ENCODE measurements at places on chromosomes 11 and 22.

DNA sequence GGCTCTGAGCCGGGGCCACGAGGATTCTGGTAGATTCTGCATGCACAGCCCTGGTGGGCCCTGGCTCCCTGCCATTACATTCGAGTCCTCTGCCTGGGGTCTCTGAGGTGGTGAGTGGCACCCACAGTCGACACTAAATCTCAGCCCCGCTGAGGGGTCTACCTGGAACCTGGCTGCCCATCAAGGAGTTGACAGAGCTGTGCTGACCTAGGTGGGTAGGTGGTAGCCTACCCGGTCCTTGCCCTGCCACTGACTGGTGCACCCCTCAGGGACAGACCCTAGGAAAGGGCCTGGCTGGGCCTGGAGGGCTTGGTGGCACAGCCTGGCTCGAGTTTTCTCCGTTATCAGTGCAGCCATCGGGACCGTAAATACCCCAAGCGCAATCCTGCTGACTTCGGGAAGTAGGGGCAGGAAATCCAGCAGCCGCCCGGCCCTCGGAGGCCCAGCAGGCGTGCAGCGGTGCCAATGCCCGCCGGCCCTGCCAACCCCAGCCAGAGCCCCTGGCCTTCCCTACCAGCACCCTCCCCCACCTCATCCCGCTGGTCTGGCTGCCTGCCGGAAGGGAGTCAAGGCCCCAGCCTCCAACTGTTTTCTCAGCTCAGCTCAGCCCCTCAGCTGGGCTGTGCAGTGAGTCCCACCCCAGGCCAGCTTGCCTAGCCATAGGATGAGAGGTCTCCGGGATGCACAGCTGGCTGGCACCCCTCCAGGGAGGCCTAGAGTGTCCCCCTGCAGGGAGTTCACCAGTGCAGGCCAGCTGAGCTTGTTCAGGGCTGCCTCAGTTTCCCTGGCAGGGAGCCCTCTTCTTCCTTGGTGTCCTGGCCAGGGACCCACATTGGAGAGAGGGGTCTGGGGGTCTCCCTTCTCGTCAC is 80.4 kb upstream of the KCNQ1OT1 start:
- ATAC-seq: no peak

GRCh38 chr11:127074151-127074761 is 73.7 kb upstream of the KIRREL3 start:
- no peak for ATAC-seq

- ATAC-seq: no peak
Measured at GRCh38 chr22:45319324-45319685, 9.6 kb downstream of the FAM118A start.

GRCh38 chr22:32348031-32348611 is 9.5 kb upstream of the RFPL3 start:
- ATAC-seq: no peak

DNA sequence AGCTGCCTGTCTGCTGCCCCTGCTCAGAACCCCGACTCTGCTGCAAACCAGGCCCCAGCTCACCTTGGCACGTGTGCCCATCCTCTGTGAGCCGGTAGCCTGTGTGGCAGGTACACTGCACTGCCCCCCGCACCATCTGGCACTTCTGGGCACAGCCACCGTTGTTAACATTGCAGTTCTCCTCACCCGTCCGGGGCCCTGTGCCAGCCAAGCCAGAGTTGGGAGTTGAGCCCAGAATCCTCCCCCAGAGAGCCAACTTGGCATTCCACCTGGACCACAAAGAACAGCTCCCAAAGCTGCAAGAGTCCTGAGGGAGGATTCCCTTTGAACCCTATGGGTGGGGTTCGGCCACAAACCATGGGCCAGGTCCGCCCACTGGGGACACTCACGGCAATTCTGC is 22.5 kb downstream of the LRP4 start:
- ATAC-seq: no peak

DNA sequence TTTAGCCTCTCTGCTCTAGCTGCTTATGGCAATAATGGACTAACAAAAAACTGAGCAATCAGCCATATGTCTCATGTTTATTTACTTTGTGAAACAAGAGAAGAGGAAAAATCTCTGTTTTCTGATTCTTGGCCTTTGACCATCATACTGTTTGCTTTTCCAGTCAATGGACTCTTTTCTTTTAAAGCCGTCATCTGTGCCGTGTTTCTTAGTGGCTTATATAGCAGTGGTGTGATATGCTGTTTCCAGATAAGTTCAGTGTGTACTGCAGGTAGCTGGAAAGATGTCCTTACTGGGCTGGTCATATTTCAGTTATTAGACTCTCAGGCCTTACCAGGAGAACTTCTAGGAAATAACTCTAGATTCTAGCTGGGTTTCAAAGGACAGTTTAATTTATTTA is 33.6 kb upstream of the TECTA start:
- no peak for ATAC-seq

DNA sequence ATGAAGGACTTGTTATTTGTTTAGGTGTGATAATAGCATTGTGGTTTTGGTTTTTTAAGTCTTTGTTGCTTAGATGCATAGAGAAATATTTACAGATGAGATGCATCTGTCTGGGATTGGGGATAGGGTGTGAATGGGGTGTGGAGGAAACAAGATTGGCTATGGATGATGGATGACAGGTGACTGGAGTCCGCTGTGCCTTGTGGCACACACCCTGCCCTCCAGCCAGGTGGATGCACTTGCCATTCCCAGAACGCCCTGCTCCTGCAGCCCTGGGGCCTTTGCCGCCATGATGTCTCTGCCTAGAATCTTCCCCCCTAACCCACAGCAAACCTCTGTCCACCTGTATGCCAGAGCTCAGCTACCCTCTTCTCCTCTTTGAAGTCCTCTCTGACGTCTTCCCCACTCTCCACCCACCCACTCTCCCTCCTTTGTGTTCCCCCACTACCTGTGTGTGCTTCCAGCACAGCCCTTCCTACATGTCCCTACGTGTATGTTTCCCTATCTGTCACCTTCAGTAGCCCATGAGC is 54.7 kb downstream of the WNT11 start:
- ATAC-seq: no peak

DNA sequence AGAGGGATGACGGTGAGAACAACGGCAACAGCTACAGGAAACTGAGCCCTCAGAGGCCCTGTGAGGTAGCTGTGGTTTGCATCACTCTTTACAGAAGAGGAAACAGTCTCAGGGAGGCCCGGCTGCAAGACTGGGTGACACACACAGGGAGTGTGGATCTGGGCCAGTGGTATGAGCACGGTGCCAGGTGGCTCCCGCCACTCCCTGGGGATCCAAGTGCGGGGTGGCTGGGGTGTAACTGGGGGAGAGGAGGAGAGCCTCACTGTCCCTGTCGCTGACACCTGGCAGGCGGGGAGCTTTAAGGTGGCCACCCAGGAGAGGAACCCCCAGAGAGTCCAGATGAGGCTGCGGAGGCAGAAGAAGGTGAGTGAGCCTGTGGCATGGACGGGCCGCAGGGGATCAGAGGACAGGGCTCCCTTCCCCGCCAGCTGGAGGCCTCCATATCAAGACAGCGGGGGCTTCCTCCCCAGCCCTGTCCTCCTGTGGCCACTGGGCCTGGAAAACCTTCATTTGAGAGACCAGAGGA is 5.6 kb downstream of the RGL4 start:
- peak; percentile 100 for ATAC-seq

DNA sequence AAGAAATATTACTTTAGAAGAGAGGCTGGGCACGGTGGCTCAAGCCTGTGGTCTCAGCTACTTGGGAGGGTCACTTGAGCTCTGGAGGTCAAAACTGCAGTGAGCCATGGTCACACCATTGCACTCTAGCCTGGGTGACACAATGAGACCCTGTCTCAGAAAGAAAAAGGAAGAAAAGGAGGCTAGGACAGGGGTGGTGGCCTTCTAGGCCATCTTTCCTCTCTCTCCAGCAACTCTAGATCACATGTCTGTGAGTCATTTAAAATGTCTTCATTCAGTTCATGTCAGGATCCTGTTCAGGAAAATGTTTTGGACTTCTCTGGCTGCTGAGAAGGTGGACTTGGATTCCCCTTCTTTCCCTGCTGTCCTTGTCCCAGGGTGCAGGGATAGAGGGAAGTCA is 53.3 kb downstream of the PPFIA1 start:
- no peak for ATAC-seq

- ATAC-seq: peak; percentile 26
Measured at GRCh38 chr11:116927163-116927974, 89.9 kb upstream of the APOA1 start.

- no peak for ATAC-seq
Measured at GRCh38 chr11:90737444-90738050, 514.7 kb upstream of the CHORDC1 start.

DNA sequence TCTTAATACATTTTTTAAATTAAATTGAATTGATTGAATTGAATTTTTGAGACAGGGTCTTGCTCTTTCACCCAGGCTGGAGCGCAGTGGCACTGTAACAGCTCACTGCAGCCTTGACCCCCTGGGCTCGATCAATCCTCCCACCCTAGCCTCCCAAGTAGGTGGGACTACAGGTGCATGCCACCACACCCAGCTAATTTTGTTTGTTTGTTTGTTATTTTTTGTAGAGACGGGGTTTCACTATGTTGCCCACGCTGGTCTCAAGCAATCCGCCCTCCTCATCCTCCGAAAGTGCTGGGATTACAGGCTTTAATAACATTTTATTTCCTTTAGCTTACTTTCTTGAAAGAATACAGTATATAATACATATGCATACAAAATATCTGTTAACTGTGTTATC is 226.9 kb downstream of the BUD13 start:
- no peak for ATAC-seq

DNA sequence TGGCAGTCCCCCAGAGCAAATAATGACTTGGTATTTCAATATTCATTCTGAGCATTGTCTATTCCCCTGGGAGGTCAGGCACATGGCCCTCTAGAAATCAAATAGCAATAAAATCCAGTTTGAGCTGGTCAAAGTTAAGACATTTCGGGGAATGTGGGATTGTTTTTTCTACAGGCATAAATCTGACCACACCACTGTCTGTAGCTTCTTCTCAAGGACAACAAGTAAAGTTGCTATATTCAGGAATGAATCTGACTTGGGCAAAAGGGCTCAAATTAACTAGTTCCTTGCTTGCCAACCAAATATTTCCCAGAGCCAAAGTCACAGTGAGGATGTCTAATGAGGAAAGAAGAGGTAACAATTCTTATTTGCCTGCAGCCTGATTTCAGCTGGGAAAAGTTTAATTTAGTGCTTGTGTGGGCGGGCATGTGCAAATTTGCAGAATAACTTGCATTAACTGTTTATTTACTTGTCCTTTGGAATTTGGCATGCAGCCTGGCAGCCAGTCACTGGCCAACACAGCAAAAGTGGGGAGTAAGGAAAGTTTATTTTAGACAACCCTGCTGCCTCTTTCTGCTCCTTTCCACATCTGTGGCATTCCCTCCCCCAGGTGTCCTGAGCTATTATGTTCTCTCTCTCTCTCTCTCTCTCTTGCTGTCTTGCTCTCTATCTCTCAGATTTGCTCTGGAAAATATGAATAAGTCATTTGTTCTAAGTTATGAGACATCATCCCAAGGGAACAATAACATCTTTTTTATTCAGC is 51.2 kb upstream of the ARHGAP20 start:
- no peak for ATAC-seq

GRCh38 chr22:43385770-43386641 is 25.8 kb upstream of the MPPED1 start:
- ATAC-seq: peak; percentile 82

DNA sequence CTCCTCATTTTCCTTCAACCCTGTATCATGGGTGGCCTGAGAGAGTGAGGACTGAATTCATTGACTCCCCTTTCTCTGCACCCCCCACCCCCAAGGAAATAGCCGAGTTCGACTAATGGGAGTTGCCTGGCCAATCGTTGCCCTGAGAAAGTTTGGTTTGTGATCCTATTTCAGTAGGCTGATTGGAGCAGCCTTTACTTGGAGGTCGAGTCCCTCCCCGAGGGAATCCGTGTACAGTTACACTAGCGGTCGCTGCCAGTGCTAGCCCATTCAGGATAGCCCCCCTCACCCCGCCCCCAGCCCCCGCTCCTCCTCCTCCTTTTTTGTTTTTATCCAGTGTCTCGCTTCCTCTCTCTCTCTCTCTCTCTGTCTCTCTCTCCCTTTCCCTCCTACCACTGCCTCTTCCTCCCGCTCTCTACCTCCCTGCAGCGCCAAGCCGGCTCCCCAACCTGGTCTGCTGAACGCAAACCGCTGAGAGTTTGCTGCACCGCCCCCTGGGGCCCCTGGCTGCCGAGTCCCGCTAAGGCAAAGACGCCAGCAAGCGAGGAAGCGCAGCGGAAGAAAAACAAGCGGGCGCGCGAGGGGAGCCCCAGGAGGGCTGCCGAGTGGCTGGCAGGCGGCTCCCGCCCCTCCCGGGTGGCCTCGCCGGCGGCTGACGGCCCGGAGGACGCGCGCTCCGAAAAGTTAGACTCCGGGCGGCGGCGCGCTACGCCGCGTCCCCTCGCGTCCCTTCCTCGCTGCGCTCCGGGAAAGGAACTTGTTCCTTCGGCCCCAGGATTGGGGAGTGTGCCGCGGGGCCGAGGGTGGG is at the start of gene GRAMD1B:
Gene GRAMD1B, plus strand, starts transcription at position 357 of the 808 bp plus-strand sequence. CDS start 524 bp downstream, outside the sequence.
- peak; percentile 72 for ATAC-seq

DNA sequence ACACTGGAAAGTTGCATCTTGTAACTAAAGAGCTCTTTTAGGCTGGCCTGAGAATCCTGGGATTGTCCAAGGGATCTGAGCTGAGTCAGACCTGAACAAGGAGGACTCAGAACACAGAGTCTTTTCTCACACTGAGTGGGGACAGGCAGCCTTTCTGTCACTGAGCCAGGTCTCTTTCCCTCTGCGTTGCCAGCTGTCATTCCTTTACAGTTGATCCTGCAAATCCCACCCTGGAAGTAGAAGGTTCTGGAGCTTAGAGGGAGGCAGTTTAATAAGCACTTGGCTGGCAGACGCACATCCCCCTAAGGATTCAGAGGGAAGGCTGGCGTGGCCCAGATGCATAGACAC is 76.3 kb upstream of the SUSD2 start:
- no peak for ATAC-seq

DNA sequence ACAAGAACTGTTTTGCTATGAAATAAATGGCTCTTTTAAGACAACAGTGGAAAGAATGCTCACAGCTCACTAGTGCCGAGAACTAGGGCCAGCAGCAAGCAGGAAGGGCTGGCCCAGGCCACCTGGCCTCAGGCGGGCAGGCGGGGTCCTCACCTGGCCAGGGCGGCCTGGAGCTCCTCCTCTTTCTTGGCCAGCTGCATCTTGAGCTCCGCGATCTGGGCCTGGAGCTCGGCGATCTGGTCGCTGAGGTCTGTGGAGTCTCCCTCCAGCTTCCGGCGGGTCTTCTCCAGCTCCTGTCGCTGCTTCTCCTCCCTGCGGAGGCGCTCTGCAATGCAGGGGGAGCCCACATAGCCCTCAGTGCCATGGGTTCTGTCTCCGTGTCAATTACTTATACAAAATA is 43.8 kb downstream of the APOL1 start:
- ATAC-seq: no peak

- peak; percentile 35 for ATAC-seq
Measured at GRCh38 chr11:74636630-74637184, 44.3 kb downstream of the POLD3 start.

DNA sequence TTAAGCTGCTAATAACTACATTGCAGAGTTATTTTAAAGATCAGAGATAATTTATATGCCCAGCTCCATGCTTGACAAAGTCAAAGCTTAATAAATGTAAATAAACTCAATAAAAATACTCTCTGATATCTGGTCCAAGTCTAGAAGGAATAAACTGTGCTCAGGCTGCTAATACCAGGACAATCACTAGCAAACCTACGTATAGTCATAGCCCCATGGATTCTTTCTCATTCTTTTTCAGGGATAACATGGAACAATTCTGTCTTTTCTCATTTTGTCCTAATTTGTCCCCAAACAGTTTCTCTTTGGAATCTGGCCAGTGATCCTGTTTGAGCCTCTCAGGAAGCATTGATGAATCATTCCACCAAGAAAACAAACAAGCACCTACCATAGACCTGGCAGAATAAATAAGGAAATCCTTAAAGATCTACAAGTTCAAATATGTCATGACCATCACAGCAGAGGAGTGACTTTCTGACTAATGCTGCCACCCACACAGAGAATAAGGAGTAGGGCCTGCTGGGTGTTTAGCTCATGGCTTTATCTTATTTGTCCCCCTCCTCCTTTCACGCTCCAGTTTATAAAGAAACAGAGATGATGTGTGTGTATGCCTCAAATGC is 14.1 kb upstream of the B3GNT6 start:
- ATAC-seq: no peak
